Non-pigmented ciliary epithelial cell (primary cell): ENCODE measurements at places on chromosomes 16 and 17.

GRCh38 chr17:73269791-73270190 lies 8.1 kb upstream of the CPSF4L start:
- no peak for DNase-seq

DNA sequence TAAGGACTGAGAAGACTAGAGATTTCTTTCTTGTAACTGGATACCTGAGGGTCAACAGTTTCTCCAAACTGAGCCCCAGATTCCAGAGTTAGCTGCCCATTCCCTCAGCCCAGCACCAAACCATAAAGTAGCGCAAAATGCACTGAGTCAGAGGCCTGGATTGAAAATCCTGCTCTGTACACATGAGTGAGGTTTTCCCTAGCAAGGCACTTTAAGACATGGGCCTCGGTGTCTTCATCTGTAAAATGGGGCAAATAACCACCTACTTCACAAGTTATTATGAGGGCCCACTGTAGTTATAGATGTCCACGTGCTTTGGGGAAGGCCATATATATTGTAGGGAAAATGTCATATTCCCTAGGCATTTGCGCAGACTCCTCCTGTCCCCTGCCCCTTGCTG lies 10.3 kb upstream of the DLX4 start:
- no peak for DNase-seq

GRCh38 chr16:50938932-50939331 lies 197.0 kb downstream of the CYLD start:
- no peak for DNase-seq

DNA sequence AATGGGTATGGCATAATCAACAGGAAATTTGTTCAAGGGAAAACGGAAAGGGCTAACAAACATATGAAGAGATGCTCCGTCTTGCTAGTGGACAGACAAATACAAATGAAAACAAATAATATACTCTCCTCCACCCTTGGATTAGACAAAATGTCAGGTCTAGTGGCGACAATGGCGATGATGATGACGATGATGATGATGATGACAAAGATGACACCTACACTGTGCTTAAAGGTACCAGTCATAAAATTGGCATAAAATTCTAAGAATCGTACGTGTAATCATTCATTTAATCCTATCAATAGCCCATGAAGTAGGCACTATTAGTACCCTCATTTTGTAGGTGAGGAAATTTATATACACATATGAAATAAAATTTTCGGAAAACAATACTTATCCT lies 174.6 kb downstream of the PMP22 start:
- DNase-seq: no peak

DNA sequence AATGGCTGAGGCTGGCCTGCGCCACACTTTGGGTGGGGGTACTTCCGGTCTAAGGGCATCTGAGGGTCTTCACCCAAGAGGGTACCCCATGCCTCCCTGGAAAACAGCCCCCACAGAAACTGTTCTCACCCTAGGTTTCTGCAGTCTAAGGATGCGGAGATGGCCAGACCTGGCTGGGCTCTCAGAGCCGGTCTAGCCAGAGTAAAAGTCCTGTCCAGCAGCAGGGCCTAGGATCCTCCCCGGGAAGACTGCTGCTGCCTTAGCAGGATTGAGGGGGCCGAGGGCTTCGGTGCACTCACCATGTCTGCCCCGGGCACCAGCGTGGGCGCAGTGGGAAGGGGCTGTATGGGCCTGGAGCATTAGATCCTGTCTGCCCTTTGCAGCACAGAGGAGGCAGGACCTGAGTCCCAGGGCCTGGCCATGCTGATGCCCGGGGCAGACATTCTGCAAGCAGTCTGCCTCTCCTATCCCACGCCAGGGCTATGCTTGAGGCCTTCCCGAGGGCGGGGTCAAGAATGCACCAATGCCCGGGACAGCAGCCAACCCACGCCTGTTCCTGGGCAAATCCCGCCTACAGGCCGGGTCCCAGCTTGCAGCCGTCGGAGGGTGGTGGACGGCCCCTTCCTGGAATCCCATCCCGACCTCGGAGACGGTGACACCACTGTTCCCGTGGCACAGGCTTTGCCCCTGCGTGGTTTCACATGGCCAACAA lies 54.7 kb downstream of the CBFA2T3 start:
- DNase-seq: no peak

DNA sequence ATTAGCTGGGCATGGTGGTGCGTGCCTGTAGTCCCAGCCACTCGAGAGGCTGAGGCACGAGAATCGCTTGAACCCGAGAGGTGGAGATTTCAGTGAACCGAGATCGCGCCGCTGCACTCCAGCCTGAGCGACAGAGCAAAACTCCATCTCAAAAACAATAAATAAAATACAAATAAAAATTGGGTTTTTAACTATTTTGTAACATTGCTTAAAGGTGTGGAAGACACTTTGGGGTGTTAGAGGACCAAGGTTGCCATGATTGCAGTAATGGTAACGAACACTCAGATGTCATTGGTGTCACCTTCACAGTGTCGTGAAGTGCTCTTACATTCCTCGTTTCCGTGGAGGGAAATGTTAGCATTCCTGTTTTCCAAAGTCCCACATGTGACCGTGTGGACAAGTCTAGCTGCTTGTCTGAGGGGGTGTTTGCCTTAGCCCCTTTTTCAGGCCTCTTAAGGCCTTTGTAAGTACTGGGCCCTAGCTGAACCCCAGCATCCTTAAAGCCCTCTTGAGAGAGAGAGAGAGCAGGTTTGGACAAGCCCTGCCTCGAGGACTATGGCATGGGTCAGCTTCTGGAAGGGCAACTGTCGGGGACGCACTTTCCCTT lies 8.6 kb downstream of the C16orf96 start:
- no peak for DNase-seq
